CD4-positive, alpha-beta T cell (primary cell): ENCODE measurements at places on chromosomes 3 and 15. TPM values are rescaled to one million over a fixed set of nuclear protein-coding genes. Genes with fewer than 3 reads are reported as not detected.

The KLF15 gene
- total RNA-seq = 0.30 TPM

The FSD2 gene
- not detected for total RNA-seq

The DLEC1 gene
- total RNA-seq = 4.4 TPM

The GOLGA6L7 gene
- total RNA-seq = not detected

The B3GALNT1 gene
- 0.20 TPM for total RNA-seq

The SERINC4 gene
- not detected for total RNA-seq

The HGD gene
- 2.9 TPM for total RNA-seq

The HHLA2 gene
- 0.36 TPM for total RNA-seq

The MUC20 gene
- total RNA-seq = 3.9 TPM

The DISP2 gene
- total RNA-seq = 0.06 TPM

The ISG20 gene
- total RNA-seq = 157 TPM

The TTC21A gene
- 4.1 TPM for total RNA-seq

The BSN gene
- 0.11 TPM for total RNA-seq

The SLC12A1 gene
- not detected for total RNA-seq

The MAGEL2 gene
- not detected for total RNA-seq

The CHRD gene
- total RNA-seq = 0.22 TPM
